ENCODE measurements at places on chromosomes 3 and 15.

- DNase-seq, result no peak
These were observed 81.3 kb downstream of the ADCY5 start for GRCh38 chr3:123367467-123368154.

GRCh38 chr15:85543741-85544155 lies 163.3 kb downstream of the AKAP13 start:
- DNase-seq, result peak; percentile 48

GRCh38 chr3:160170409-160171370 lies 54.5 kb upstream of the C3orf80 start:
- no peak for DNase-seq

DNA sequence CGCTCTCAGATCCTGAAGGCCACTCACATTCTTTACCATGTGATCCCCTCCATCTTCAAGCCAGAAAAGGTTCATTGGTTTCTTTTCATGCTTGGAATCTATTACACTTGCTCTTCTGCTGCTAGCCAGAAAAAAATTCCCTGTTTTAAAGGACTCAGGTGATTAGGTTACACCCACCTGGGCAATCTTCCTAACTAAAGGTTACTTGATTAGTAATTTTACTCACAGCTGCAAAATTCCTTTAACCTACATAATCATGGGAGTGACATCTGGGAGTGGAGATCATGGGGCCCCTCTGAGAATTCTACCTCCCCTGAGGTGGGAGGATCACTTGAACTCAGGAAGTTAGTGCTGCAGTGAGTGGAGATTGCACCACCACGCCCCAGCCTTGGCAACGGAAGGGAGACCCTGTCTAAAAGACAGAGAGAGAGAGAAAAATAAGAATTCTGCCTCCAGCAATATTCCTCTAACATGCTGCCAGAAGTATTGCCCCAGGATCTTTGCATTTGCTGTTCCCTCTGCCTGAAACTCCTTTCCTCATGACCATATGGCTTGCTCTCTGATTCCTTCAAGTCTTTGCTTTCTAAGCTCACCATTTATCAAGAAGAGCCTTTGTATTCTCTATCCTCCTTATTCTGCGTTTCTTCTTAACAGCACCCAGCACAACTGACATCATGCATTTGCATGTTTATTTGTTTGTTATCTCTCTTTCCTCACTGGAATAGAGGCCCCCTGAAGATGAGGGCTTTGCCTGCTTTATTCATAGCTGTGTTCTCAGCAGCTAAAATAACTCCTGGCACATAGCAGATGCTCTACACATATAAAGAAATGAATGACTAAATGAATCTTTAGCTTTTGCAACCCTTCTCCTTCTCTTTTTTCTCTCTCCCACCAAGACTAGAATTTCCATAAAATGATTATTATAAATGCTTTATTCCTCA lies 68.2 kb downstream of the EDEM1 start:
- no peak for DNase-seq

GRCh38 chr3:188168648-188169047 lies 14.7 kb downstream of the LPP start:
- no peak for DNase-seq

DNA sequence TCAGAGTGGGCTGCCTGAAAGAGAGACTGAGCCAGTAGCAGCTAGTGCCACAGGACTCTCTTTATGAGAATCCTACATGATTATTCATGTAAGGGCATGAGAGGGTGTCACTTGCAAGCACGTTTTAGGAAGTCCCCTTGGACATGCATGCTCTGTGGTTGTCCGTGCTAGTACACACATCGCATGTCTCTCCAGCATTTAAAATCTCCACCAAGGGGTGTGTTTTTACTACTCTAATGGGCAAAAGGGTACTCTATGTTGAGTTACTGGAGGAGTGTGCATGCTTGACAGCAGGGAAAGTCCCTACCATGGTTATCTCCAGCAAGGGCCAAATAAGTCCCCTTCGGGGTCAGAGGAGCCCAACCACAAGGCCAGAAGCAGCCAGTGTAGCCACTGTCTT lies 70.7 kb downstream of the DCLK3 start:
- no peak for DNase-seq

- DNase-seq, result no peak
These were observed 31.3 kb upstream of the TMEM115 start for GRCh38 chr3:50390508-50391224.

All from activated CD4-positive, alpha-beta T cell treated with anti-CD3 and anti-CD28 coated beads, Interleukin-10, Interleukin-2, amounts not matched to agents 100 ng/mL and 50 ng/mL, durations not matched to agents 16 hours and 8 hours (primary cell).